NCI-H2029 (cell line): ENCODE measurements at places on chromosomes 2 and 18.
A peak's percentile ranks its signal among the peaks of the same experiment; 100 is the strongest.

- DNase-seq, result no peak
Observed at GRCh38 chr2:225289659-225290058, 109.9 kb upstream of the NYAP2 start.

DNA sequence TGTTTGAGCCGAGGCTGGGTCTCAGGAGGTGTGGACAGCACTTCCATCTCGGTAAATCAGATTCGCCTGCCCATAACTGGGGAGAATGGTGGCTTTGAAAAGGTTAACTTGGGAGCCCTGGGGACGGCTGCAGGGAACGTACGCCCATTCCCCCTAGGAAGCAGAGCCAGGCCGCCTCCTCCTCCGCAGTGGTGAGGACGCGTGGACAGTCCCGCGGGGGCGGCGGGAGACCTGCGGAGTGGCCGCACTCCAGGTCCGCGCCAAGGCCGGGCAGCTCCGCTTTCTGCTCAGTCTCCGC, 845 bp upstream of the MYCN start:
- DNase-seq, result no peak

GRCh38 chr2:45524016-45524415, 87.1 kb downstream of the SRBD1 start:
- DNase-seq, result no peak

- peak; percentile 34 for DNase-seq
Observed at GRCh38 chr2:121771976-121772742, 16.7 kb downstream of the TSN start.

GRCh38 chr18:40469851-40470250, 1485.2 kb upstream of the PIK3C3 start:
- no peak for DNase-seq

- no peak for DNase-seq
Observed at GRCh38 chr2:73112913-73113854, at the start of gene RAB11FIP5. Gene RAB11FIP5 (minus strand): TSS chr2:73112948. CDS start chr2:73112777, 171 bp downstream.

- no peak for DNase-seq
Observed at GRCh38 chr2:58992062-58992706, 751.1 kb upstream of the FANCL start.

GRCh38 chr2:101232770-101233169, 19.9 kb upstream of the CNOT11 start:
- peak; percentile 20 for DNase-seq

DNA sequence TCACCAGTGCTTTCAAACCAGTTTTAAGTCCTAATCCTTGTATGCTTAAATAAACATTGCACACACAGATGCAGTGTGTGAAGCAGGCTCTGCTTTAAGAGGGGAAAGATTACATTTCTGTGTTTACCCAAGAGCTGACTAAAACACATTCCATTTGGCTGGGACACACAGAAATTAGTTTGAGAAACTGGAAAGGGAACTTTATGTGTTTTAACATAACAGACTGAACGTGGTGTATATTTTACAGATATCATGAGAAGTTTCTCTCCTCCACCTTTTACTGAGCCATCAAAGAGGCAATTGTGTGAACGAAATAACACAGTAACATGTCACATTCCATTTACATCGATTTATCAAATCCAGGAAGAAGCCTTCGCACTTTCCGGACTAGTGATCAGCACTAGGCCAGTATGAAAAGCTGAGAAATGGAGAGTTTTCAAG, 121.8 kb downstream of the MAIP1 start:
- no peak for DNase-seq

DNA sequence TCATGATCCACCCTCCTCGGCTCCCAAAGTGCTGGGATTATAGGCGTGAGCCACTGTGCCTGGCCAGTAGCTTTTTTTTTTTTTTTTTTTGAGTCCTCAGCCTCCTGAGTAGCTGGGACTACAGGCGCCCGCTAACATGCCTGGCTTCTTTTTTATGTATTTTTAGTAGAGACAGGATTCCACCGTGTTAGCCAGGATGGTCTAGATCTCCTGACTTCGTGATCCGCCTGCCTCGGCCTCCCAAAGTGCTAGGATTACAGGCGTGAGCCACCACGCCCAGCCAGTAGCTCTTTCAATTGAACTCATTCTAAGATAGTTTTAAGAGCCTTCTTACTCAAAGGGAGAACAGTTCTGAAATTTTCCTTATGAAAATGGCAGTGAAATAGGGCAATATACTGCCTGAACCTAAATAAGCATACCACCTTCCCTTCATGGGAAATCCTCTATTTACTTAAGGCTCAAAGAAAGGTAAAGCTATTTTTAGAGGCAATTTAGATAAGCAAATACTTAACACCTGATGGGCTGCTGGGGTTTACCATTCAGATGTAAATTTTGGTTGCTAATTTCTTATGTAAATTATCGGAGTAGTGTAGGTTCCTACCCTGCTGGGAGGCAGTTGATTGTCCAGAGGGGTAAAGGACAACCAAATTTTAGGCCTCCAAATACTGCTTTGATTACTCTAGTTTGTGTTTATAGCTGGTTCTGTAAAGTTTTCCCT, 144.7 kb downstream of the GREB1L start:
- no peak for DNase-seq

GRCh38 chr18:37869051-37869450, 303.5 kb upstream of the CELF4 start:
- no peak for DNase-seq

- no peak for DNase-seq
Observed at GRCh38 chr18:56522816-56523215, 115.6 kb downstream of the TXNL1 start.

DNA sequence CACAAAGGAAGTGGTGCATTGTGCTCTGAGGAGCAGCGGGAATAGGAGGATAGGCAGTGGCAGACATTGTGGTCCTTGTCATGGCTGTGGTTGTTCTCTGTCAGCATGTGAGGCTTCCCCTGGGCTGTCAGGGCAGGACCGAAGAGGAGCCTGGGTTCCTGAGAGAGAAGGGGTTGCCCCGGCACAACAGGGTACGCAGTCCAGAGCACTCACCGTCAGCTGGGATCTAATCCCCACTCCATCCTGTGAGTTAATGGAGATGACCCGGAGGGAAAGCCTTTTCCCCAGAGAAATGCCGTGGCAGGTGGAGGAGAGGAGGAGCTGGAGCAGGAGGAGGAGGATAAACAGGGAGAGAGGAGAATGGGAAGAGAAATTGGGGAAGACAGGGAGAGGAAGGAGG, 396.7 kb upstream of the HS6ST1 start:
- no peak for DNase-seq

DNA sequence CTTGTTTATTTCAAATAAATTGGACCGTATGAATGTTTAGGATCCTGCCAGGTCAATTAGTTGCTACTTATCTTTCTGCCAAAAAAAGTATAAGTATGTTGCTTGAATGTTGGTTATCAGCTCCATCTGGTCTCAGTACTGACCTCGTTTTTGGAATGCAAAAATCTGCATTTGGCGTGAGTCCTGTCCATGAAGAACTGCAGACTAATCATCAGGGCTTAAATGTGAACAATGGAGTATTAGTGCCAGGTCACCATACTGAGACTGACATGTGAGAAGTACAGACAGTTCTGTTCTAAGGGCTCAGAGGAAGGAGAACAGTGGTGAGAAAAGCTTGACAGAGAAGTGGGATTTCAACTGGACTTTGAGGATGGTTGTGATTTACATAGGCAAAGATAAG, 393.1 kb upstream of the SLC14A2 start:
- DNase-seq, result no peak

GRCh38 chr2:28276076-28276618, 116.5 kb upstream of the FOSL2 start:
- DNase-seq, result no peak

GRCh38 chr18:51235009-51235789, 37.7 kb upstream of the MEX3C start:
- no peak for DNase-seq

- DNase-seq, result no peak
Observed at GRCh38 chr2:71830497-71831192, 317.0 kb downstream of the CYP26B1 start.

- DNase-seq, result no peak
Observed at GRCh38 chr2:147096671-147097070, 748.2 kb upstream of the ACVR2A start.

GRCh38 chr2:28678944-28679343, 72.7 kb upstream of the PPP1CB start:
- DNase-seq, result no peak

- no peak for DNase-seq
Observed at GRCh38 chr18:26926066-26926675, 60.7 kb upstream of the AQP4 start.

DNA sequence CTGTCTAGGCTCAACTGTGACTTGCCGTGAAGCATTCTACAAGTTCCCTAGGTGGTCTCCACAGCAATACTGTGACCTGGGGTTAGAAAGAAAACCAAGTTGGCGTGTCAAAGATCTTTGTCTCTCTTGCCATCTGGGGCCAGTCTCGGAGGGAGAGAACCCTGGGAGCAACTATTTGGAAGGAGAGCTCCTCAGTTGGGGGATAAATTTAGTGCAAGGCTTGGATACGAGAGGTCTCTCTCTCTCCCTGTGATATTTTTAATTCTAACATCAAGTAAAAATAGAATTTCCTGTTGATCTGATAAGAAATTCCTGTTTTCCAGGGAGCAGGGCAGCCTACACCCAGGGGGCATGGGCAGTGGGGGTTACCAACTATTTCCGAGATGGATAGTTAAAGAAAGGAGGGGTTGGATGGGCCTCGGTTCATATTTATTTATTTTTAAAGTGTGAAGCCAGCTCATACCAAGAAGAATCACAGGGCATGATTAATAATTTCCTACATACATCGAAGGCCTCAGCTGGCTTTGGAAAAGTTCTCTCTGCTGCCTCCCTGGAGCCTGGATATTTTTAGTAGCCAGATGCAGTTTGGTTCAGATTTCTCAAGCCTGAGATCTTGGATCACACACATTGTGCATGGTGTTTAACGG, 62.8 kb downstream of the EHD3 start:
- no peak for DNase-seq

GRCh38 chr2:42927334-42928160, 135.2 kb upstream of the HAAO start:
- DNase-seq, result no peak

DNA sequence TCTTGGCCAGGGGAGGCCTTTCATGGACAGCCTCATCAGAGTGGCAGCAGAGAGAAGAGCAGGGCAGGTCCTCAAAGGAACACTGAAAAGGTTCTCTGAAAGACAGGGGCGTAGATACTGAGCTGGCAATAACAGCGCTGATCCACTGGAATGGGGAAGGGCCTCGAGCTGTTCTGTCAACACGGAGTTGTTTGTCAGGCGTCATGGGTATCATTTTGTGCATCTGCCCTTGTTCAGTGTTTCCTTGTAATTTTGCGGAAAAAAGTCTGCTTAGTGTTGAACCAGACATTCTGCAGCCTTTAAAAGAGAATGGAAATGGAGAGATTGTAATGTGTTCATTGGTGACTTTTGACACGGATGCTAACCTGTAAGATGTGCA, 21.5 kb downstream of the AGAP1 start:
- no peak for DNase-seq

GRCh38 chr2:66239655-66240054, 195.3 kb upstream of the MEIS1 start:
- DNase-seq, result no peak

GRCh38 chr2:41903474-41904135, 144.2 kb upstream of the PKDCC start:
- DNase-seq, result no peak

DNA sequence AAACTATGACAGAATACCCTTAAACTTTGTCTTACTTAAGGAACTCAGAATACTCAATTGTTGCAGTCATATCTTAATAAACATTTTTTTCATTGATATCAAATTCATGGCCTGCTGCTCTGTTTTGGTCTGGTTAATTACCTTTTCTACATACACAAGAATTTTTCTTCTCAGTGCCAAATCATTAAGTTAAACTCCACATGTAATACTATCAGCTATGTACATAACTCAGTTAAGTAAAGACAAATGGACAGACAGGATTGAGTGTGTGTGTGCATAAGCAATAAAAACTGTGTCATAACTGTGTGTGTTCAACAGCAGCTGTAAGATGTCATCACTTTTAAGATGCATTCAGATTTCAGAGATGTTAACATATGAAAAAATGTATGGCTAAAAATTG, 34.4 kb downstream of the VRK2 start:
- DNase-seq, result peak; percentile 2

DNA sequence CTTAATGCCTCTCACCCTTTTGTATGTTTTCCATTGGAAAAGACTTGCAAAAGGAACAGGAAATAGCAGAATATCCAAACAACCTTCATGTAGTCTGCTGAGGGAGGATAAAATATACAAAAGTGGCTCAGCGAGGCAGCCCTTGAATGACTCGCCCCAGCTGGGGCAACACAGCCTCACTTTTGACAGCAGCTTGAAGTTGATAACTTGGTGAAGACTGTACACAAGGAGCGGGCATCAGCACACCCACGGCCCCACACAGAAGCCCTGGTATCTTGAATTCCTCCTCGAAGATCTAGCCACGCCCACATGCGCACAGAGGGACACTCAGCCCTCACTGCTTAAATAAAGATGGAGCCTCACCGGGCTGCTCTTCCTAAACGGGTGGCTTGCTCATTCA, 161.0 kb downstream of the IRS1 start:
- no peak for DNase-seq

DNA sequence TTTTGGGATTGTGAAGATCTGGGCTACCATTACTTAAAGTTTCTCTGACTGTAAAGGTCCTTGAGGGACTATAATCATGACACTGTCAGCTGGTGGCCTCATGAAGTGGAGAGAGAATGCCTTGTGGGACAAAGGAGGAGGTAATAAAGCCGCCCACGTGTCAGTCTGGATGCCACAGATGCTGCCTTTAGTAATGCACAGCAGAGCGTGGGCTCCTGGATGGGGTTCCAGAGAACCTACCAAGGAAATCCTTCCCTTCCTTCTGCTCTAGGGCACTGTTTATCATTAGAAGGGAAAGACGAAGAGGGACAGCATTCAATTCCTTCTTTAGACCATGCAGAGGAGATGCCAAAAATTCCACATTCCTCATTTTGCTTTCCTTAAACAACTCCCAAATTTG, 63.5 kb downstream of the COL5A2 start:
- no peak for DNase-seq

GRCh38 chr2:14583059-14583458, 49.5 kb upstream of the LRATD1 start:
- no peak for DNase-seq

DNA sequence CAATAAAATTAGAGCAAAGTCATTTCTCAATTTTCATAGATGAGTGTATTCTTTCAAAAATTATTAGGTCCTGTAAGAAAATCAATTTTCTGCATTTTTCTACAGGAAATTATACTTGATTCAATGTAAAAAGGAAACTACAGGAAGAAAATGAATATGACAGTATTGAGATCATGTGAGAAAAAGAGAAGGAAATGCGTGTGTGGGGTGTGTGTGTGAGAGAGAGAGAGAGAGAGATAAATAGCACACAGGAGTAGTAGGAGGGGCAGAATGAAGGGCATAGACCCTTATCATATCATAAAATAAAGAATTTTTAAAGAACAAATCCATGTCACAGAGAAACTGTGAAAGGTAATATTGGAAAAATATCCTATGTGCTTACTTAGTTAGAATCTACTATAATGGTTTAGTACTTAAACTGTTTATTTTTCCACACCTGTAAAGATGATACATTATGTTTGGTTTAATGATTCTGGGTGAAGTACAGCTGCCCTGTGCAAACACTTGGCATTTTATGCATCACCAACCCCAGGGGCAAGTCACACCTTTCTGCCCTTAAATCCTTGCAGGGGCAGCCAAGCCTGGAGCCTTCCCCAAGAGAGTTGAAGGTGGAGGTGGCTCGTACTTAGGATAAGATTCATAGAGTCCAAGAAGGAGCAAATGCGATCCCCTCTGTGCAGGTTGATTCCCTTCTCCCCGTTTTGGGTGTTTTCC, 276.4 kb downstream of the TGIF1 start:
- DNase-seq, result peak; percentile 69

GRCh38 chr2:149658553-149658952, 71.0 kb upstream of the MMADHC start:
- DNase-seq, result no peak
